Skin of body (tissue), 3 donors: ENCODE measurements at places on chromosomes 5 and 9. TPM values are rescaled to one million over a fixed set of nuclear protein-coding genes. Genes with fewer than 3 reads are reported as not detected.

DNA sequence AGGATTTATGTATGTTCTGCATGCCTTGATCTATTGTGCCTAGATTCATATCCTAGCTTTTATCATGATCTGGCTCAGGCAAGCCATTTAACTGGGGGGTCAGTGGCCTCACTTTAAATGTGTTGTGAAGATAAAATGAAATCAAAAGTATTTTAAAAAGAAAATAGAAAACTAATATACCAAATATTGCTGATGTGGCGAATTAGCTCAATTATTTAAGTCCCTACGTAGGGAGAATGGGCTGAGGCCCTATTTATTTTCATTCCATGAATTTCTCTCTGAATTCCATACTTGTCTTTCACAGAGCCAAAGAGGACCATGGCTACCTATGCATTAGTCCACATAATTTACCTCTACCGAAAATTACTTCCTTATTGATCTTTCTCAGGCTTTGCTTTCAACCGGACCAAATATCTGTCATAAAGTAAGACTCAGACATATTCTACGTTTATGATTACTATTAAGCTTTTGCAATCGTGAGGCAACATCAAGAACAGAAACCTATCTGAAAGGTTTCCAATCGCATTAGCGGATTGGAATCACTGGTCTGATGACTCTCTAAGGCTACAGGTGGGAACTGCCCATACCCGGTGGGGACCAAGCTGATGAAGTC, 1.7 kb downstream of the MBLAC2 start:
- no peak for DNase-seq

- DNase-seq, result no peak
These were observed 130.8 kb upstream of the FAM120A start for GRCh38 chr9:93320591-93321219.

DNA sequence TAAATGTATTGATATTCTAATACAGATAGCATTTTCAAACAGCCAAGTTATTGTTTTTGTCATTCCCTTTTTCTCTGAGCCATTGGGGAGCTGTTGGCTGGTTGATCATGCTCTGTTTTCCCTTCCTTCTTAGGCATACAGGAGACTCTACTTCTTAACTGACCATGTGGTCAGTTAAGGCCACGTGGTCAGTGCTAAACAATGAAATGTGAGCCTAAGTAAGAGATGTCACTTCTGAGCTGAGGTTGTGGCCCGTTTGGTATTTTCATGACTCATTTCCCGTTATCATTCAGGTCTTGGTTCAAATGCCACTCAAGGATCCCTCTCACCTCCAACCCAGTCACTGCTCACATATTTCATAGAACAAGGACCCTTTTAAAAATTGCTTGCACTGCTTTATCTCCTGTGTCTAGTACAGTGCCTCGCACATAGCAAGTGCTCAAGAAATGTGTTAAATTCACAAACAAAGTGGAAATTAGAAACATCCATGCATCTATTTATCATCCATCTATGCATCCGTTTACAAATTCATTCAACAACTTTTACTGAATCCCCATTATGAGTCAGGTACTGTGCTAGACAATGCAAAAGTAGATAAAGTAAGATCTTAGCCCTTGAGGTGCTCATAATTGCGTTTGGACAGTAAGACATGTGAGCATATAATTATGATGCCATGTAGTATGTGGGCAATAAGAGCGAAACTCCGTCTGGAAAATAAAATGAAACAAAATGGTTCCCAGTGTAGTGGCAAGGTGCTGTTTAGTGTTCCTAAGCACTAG, 50.7 kb downstream of the ARRDC3 start:
- no peak for DNase-seq

DOCK8 gene
- 12.1 TPM for total RNA-seq

DNA sequence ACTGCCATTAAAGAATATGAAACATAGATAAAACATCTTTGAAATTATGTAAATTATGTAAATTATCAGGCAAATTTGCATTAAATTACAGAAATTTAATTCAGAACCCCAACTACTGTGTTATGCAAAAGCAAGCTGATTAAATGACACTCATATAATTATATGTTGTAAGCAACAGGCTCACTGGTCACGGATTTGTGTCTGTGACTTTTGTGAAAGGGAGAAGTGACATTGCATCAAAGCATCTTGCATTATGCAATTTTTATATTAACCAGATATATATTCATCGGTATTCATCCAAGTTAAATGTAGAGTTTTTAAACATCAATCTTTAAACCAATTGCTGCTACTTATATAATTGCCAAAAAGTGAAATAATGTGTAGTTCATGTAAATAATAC, 13.0 kb upstream of the GLIPR2 start:
- no peak for DNase-seq

DNA sequence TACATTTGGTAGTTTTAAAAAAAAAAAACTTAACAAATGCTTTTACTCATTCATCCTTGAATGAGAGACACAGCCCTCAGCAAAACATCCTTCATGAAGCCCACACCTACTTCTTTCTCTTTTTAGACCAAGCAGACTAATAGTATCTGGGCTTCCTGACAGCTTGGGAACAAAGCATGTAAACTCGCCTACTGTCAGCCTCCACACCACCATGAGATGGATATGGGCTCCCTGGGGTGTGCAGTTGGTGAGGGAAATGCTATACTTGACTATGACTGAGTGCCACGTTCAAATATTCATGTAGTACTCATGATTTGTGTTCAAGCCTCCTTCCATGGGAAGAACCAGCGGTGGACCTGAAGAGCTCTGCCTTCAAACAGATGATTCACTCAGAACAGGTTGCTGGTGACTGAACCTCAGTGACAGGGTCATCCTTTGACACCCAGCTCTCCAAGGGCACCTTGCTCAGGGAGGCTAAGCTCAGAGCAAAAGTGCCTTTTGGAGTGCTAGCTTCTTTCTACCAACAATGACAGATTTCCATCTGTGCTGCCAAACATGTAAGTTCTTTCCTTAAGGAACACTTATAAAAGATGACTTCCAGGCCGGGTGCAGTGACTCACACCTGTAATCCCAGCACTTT, 36.8 kb downstream of the SLC22A5 start:
- DNase-seq, result no peak

DNA sequence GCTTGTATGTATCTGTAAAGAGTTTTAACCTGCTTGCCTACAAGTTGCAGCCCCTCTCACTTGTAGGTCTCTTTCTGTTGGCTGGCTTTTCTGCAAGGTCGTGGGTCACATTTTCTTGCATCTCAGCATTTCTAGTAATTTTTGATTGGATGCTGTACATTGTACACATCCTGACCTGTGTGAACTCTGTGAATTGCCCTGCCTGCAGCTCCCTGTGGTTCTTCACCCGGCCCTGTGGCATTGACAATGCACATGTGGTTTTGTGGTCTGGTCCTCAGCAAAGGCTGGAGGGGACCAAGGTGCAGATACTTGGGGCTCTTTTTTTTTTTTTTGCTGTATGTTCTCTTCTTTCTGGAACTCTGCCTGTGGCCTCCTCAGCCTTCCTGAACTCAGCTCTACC, 53.6 kb downstream of the WNK2 start:
- no peak for DNase-seq

DNA sequence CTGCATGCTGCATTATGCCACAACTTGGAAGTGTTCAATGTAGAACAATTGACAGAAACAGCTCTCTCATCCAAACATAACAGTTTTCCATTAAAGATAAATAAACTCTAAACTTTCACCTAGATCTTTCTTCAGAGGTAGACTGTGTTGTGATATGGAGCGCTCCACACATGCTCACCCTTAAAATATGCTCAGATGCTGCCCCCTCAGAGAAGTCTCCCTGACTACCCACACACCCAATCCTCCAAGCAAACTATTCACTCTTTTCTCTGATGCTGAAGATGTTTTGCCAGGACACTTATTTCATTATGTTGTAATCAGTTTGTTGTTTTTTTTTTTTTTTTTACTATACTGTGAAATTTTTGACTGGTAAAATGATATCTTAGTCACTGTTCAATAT, 206.6 kb upstream of the RASA1 start:
- no peak for DNase-seq

SLC45A2 gene
- 0.39 TPM for total RNA-seq

DNA sequence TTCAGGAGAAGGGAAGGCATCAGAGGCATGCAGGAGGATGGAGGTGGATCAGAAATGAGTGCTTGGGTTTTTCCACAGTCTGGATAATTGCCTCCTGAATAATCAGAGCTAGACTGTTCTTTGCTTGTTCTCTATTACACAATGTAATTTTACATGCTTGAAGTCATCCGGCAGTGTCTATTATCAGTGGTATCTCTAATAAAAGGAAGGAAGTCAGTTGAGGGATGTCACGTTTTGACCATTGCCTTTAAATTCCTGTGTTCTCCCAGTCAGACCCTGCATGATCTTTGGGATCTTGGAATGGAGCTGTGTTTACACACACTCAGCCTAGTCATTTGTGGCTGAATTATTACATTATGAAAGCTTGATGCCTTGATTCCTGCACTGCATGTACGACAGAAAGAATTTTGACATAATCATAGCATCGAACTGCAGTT, 91.0 kb downstream of the PDE8B start:
- DNase-seq, result peak; percentile 50

ACTBL2 gene
- 5.8 TPM for total RNA-seq
